ENCODE measurements at places on chromosomes 2 and 18. TPM values are rescaled to one million over a fixed set of nuclear protein-coding genes. Genes with fewer than 3 reads are reported as not detected.

RESP18 gene
- not detected for total RNA-seq

DSG2 gene
- 22.2 TPM for total RNA-seq

CERKL gene
- under 0.01 TPM for total RNA-seq

TUBA4B gene
- total RNA-seq: 0.11 TPM

ZNF516 gene
- 47.6 TPM for total RNA-seq

SPIRE1 gene
- total RNA-seq: 40.9 TPM

SEPTIN10 gene
- total RNA-seq: 110 TPM

BBS5 gene
- total RNA-seq: 6.0 TPM

C2orf80 gene
- total RNA-seq: not detected

IL1RL1 gene
- total RNA-seq: 0.77 TPM

RAX gene
- total RNA-seq: not detected

DNAH6 gene
- total RNA-seq: 0.12 TPM

CPO gene
- total RNA-seq: 0.12 TPM

LRRC30 gene
- not detected for total RNA-seq

LTBP1 gene
- 502 TPM for total RNA-seq

SERPINB13 gene
- not detected for total RNA-seq

NETO1 gene
- not detected for total RNA-seq

CAPN14 gene
- total RNA-seq: 0.12 TPM

DPYSL5 gene
- total RNA-seq: not detected

CXCR1 gene
- not detected for total RNA-seq

LYG2 gene
- not detected for total RNA-seq

NFATC1 gene
- total RNA-seq: 2.1 TPM

REG3A gene
- not detected for total RNA-seq

REL gene
- total RNA-seq: 4.6 TPM

PLCD4 gene
- total RNA-seq: 2.6 TPM

DNER gene
- 0.55 TPM for total RNA-seq

C2orf42 gene
- 20.0 TPM for total RNA-seq

TLX2 gene
- total RNA-seq: not detected

CPLX4 gene
- not detected for total RNA-seq

IL18RAP gene
- not detected for total RNA-seq

BCL2L11 gene
- total RNA-seq: 2.7 TPM

GALR1 gene
- total RNA-seq: under 0.01 TPM

ITGA4 gene
- 83.0 TPM for total RNA-seq

FOXI3 gene
- total RNA-seq: not detected

SLC16A14 gene
- 2.2 TPM for total RNA-seq

CCDC138 gene
- total RNA-seq: 7.4 TPM

EMILIN1 gene
- total RNA-seq: 328 TPM

ALK gene
- under 0.01 TPM for total RNA-seq

NLRC4 gene
- total RNA-seq: not detected

GPR35 gene
- 0.55 TPM for total RNA-seq

TOGARAM2 gene
- 0.11 TPM for total RNA-seq

NTSR2 gene
- not detected for total RNA-seq

STAM2 gene
- total RNA-seq: 57.9 TPM

HRH4 gene
- 0.12 TPM for total RNA-seq

SPRED2 gene
- 9.3 TPM for total RNA-seq

NOP58 gene
- total RNA-seq: 87.9 TPM

LONRF2 gene
- 7.6 TPM for total RNA-seq

TMEM247 gene
- not detected for total RNA-seq

PSMD1 gene
- 222 TPM for total RNA-seq

BCL11A gene
- 0.37 TPM for total RNA-seq

All from uterine smooth muscle cell (primary cell).